ENCODE measurements at places on chromosomes 5 and 9.

- DNase-seq = no peak
These were observed 29.8 kb downstream of the TNFAIP8 start for GRCh38 chr5:119385536-119386128.

GRCh38 chr5:117863586-117864296 is 1124.6 kb downstream of the DTWD2 start:
- no peak for DNase-seq

GRCh38 chr5:84378420-84378819 is 6.3 kb downstream of the EDIL3 start:
- no peak for DNase-seq

DNA sequence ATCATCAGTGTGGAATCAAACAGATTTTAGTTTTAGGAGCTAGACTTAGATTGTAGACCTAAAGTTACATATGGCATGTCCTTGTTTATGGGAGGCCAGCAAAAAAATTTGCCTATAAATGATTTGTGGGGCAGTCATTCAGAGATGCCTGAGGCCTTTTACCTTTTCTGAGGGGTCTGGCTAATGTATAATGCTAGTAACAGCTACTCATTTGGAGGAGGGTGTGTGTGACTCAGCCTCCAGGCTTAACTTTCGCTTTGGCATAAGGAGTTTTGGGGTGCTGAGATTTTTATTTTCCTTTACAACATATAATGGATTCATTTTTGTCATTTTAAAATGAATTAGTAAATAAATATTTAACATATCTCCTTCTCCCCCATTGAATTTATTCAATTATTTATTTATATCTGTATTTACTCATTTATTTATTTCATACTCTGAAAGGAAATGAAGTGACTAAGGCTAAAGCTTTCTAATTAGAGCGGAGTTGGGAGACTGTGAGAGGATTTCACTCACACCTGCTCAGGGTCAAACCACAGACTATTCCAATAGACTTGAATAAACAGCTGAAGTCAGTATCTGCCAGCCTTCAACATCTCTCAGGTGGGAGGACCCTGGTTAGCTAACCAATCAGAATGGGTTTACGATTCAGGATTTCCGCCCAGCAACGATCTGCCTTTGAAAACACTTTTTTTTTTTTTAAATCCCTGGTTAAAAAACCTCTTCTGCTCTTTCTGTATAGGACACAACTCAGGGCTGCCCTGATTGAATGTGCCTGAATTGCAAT is 487.5 kb upstream of the SGCD start:
- DNase-seq = no peak

DNA sequence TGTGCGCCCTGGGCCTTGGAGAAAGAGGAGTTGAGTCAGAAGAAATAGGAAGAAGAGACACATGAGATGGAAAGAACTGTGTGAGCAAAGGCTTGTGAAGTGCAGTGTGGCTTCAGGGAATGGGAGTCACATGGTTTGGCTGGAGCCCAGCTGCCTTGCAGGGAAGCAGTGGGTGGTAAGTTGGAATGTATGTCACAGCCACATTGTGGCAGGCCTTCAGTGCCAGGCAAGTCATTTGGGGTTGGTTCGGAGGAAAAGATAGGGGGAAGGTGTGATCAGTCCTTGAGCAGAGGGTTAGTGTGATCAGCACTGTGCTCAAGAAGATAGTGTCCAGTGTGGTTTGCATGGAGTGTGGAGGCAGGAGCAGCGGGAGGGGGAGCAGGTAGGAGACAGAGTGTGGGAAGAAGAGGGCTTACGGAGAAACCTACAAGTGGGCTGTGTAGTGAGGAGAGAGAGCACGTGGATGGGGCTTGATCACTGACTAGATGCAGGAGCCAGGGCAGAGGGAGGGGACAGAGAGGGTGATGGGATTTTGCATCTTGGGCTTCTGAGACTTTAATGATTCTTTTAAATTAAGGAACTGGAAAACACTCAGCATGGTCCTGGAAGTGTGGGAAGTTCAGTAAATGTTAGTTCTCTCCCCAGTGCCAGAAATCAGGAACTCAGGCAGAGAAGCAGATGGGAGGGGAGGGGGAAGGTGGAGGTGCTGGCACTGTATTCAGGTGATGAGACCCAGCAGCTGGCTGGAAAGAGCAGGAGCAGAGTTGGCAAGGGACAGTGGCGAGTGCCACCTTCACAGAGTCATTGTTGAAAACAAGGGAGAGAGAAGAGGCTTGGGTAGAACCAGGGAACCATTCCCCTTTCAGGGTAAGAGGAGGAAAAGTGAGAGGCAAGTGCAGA is 46.6 kb downstream of the ARHGAP26 start:
- DNase-seq = peak; percentile 59

DNA sequence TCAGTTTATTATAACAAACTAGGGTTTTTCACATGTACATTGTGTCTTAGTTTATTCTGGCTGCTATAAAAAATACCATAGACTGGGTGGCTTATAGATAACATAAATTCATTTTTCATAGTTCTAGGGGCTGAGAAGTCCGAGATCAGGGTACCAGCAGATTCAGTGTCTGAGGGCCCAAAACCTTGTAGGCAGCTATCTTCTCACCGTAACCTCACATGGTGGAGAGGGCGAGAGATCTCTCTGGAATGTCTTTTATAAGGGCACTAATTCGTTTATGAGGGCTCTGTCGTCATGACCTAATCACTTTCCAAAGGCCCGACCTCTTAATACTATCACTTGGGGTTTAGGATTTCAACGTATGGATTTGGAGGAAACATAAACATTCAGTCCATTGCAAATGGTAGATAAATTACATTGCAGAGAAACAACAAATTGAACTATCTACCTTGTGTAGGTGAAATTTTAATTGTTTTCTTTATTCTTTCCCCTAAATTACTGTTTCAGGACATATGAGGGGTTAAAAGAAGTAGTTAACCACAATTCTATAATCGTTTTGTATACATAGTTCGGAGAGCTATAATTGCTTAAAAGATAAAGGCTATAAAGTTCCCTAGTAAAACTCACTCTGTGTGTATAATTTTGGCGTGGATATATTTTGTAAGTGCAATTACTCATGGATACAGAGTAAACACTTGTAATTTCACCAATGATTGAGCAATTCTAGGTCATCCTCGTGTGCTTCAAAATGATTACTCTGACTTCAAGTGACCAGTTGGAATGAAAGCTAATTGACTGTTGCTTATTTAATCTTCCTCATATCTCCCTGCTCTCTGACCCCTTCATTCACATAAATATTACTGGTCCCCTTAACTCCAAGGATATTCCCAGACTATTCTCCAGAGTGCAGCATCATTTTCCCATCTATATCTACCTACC is 247.5 kb upstream of the TMEM161B start:
- no peak for DNase-seq

DNA sequence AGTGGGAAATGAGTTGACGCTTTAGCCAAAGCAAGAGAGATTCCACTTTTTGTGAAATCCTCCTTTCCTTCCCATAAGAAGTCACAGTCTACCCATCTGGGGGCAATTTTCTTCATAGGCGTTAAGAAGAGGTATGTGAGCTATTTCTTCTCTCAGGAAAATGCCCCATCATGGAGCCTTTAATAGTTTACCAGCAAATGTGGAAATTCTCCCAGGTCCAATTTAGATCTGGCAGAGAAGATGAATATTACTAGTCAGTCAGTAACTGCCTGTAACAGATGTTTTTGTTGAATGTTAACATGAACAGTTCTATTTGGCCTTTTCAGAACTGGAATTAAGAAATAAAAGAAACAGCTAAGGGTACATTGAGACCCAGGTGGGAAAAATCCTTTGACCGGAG is 156.4 kb upstream of the RFX3 start:
- no peak for DNase-seq

GRCh38 chr5:62314213-62314830 is 8.3 kb downstream of the KIF2A start:
- no peak for DNase-seq

DNA sequence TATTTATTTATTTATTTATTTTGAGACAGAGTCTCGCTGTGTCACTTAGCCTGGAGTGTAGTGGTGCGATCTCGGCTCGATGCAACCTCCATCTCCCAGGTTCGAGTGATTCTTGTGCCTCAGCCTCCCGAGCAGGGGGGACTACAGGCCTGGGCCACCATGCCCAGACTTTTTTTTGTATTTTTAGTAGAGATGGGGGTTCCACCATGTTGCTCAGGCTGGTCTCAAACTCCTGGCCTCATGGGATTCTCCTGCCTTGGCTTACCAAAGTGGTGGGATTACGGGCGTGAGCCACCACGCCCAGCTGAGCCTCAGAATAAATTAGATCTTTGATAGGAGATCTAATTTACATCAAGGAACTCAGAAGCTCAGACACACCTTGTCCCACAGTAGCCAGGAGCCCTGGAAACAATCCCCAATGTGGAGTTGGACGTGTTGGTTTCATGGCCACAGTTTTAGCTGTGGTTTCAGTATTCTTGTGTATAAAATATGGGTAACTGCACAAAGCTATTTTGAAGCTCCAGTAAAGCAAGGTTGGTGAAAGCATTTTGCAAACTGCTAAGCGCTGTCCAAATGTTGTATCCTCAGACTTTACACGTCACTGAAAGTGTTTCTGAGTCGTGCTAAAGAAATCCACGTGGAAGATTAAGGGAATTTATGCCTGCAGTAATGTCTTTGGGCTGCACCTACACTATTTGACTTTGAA is 3.0 kb upstream of the HNRNPAB start:
- no peak for DNase-seq

DNA sequence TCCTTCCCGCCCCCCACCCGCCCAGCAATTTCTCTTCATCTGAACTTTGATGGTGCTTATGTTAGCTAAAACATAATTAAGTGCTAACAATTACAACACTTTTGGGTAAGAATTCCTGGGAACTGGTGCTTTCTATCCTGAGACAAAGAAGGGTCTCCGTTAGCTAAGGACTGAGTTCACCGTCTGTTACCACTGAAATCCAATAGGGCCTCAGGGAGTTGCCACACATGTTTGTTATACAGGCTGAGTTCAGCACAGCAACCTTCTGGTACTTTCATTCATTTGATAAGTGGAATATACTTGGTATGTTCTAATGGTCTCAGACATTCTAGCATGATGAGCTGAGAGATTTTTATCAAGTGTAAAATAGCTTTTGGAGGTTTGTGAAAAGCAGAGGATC is 437.9 kb downstream of the EFNA5 start:
- DNase-seq = no peak

GRCh38 chr5:108367679-108368334 is 14.1 kb downstream of the FBXL17 start:
- no peak for DNase-seq

DNA sequence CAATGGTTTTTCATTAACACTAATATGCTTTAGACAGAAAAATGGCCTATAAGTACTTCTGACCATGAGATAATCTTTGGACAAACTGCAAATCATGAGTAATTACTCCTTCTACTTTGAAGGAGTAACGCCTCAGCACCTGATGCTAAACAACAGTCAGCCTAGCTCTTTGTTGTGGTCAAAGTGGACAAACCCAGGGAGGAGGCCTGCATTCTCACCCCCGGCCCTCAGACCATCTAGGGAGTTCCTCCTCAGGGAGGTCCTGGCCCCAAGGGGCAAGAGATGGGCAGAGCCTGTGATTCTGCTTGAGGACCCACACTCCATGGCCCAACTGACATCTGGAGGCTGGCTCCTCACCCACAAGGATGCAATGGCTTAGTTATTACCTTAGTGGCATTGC is 48.2 kb upstream of the ANGPTL2 start:
- peak; percentile 5 for DNase-seq

- DNase-seq = no peak
These were observed 29.8 kb downstream of the AHRR start for GRCh38 chr5:351084-351920.

DNA sequence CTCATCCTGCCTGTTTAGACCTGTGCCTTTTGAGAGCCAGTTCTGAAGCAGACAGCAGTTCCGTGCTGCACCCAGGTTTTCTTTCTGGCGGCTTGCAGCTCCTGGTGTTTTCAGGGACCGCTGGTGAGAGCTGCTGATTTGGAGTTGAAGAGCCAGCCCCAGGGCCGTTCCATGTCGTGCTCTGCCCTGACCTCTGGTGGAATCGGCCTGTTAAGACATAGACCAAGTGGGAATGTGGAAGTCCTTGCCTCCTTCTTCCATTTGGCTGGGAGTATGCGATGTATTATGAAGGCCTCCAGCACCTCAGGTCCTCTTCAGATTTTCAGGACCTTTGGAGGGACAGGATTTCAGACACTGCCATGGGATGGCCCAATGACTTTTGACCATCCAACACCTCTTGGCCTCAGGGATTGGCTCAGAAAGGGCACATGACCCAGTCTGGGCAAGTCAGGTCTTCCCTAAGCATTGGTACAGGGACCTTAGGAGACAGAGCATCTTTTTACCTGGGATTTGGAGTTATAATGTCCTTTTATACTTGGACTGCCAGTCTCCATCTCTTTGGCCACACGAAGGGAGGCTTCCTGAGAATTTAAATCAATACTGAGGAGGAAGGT is 136.1 kb upstream of the CLINT1 start:
- DNase-seq = peak; percentile 46

DNA sequence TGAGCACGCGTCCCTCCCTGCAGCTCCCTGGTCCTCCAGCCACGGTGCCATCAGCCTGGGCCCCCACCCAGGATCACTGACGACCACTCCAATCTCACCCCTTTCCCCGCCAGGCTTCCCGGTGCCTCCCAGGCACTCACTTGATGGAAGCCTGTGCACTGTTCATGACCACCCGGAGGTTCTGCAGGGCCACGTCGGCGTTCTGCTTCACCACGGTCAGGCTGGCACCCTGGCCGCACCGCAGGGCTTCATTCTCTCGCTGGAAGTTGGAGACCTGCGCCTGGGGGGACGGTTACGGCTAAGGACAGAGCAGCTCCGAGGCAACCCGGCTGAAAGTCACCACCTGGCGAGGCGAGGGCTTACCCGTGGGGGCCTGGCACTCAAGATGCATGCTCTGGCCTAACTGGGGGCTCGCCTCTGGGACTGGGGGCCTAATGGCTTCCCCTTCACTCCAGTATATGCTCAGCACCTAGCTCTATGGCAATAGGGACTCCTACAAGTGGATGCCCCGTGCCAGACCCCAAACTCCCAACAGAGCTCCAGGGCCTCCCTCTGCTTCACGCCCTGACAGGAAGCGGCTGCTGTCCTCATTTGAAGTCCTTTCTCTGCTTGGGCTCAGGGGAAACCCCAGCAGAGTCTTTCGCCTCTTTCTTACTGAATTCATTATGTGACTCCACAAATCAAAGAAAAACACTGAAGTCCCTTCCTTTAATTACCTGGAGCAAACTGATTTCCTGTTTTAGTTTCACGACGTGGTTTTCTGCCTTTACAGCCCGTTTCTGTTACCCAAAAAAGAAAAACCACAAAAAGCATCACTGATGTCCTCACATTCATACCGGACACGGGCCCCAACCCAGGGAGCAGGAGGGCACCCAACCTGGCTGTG is 4.2 kb upstream of the SNAPC4 start:
- DNase-seq = no peak

- DNase-seq = peak; percentile 69
These were observed 71.7 kb upstream of the WWC1 start for GRCh38 chr5:168219515-168220410.
